Natural killer cell treated with Interleukin-12 subunit alpha and Interleukin-12 subunit beta and Interleukin-15 and Interleukin-18, amount 100 ng/mL, for 72 hours (primary cell): ENCODE measurements at places on chromosomes 3 and 15. TPM values are rescaled to one million over a fixed set of nuclear protein-coding genes. Genes with fewer than 3 reads are reported as not detected.

Gene CHRFAM7A
- total RNA-seq, result 4.8 TPM

Gene PTX3
- total RNA-seq, result not detected

Gene VGLL3
- not detected for total RNA-seq

Gene NME9
- not detected for total RNA-seq

Gene SERPINI2
- not detected for total RNA-seq

Gene GP5
- total RNA-seq, result not detected

Gene MYL3
- not detected for total RNA-seq

Gene MED12L
- total RNA-seq, result 2.8 TPM

Gene DIS3L
- 20.5 TPM for total RNA-seq

Gene PRTG
- total RNA-seq, result not detected

Gene PLSCR5
- total RNA-seq, result not detected

GRCh38 chr3:56775445-56775837 is 26.3 kb downstream of the ARHGEF3 start:
- peaks cover 27% of the 10 kb centered on the region for H3K36me3 ChIP-seq
- peaks cover 78% of the 10 kb centered on the region for H3K4me1 ChIP-seq
- no peaks in the 10 kb centered on the region for H3K27me3 ChIP-seq
- no peak for DNase-seq

- H3K4me1 ChIP-seq, result peaks cover 6% of the 10 kb centered on the region
- DNase-seq, result no peak
- H3K4me3 ChIP-seq, result no peak overlapping the region
- no peak overlapping the region for H3K27ac ChIP-seq
- no peaks in the 10 kb centered on the region for H3K36me3 ChIP-seq
Measured at GRCh38 chr15:63402498-63403253, 21.0 kb upstream of the CA12 start.

DNA sequence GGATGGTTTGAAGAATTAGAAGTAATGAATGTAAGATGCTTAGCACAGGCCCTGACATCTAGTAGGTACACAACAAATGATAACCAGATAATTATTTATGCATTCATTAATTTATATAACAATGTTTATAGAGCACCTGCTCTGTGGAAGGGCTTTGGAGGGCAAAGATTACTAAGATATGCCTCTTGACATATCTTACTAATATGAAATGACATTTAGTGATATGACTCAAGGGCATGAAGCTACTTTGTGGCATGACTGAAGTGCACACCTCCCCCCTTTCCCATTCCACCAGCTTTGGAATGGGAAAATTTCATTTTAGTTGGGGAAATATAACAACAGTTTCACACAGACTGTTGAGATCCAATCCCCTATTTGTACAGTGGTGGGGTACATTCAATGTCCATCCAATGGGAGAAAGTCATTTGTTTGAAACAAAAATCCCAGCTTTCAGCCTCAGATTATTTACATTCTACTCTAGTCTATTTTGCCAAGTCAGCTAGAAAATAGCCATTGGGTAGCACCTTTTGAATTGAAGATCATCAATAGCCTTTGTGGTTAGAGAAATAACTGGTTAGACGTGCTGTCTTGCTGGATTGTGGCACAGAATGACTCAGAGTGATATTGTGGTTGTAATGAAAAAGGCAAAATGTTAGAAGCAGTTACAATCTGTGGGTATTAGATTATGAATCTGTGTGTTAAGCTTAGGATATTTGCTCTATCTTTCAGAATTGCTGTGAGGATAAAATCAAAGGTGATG is 72.9 kb downstream of the MOBP start:
- H3K27ac ChIP-seq, result no peak overlapping the region
- H3K4me3 ChIP-seq, result no peak overlapping the region
- H3K4me1 ChIP-seq, result no peaks in the 10 kb centered on the region
- H3K27me3 ChIP-seq, result peaks cover 7% of the 10 kb centered on the region
- H3K36me3 ChIP-seq, result no peaks in the 10 kb centered on the region

DNA sequence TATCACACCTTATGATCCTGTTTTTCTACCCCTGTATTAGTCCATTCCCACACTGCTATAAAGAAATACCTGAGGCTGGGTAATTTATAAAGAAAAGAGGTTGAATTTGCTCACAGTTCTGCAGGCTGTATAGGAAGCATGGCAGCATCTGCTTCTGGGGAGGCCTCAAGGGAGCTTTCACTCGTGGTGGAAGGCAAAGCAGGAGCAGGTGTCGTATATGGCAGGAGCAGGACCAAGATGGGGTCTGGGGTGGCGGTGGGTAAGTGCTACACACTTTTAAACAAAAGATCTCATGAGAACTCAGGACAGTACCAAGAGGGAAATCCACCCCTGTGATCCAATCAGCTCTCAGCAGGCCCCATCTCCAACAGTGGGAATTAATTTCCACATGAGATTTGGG is 15.4 kb upstream of the SCAP start:
- no peak overlapping the region for H3K27ac ChIP-seq
- no peaks in the 10 kb centered on the region for H3K4me1 ChIP-seq
- no peaks in the 10 kb centered on the region for H3K36me3 ChIP-seq
- no peaks in the 10 kb centered on the region for H3K27me3 ChIP-seq
- H3K4me3 ChIP-seq, result no peak overlapping the region

DNA sequence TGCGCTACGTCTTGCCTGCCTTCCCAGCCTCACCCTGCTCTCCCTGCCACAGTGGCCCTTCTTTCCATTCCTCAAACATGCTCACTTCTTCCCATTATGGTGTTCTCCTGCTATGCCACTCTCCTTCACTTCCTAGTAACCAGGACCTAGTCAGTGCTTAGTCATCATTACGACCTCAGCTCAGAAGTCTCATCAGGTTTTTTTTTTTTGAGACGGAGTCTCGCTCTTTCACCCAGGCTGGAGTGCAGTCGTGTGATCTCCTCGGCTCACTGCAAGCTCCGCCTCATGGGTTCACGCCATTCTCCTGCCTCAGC is 149.5 kb downstream of the GREM1 start:
- no peaks in the 10 kb centered on the region for H3K36me3 ChIP-seq
- H3K27me3 ChIP-seq, result no peaks in the 10 kb centered on the region
- H3K4me1 ChIP-seq, result no peaks in the 10 kb centered on the region
- H3K4me3 ChIP-seq, result no peak overlapping the region

DNA sequence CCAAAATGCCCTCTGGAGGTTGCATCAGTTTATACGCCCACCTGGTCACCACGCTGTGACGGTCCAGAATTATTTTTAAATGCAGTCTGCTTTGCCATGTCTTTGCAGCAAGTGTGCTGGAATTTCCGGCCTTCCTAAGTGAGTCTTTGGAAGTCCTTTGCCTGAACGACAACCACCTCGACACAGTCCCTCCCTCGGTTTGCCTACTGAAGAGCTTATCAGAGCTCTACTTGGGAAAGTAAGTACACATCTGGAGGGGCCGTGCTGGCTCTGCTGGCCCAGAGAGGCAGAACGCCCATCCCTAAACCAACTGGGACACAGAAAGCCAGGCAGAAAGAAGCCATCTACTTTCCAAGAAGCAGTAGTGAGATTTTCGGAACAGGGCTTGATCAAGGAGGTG is 101.8 kb downstream of the LRRK1 start:
- peak; percentile 23 for DNase-seq
- H3K4me1 ChIP-seq, result no peaks in the 10 kb centered on the region
- H3K4me3 ChIP-seq, result no peak overlapping the region
- no peaks in the 10 kb centered on the region for H3K36me3 ChIP-seq
- H3K27ac ChIP-seq, result no peak overlapping the region
- peaks cover 2% of the 10 kb centered on the region for H3K27me3 ChIP-seq

DNA sequence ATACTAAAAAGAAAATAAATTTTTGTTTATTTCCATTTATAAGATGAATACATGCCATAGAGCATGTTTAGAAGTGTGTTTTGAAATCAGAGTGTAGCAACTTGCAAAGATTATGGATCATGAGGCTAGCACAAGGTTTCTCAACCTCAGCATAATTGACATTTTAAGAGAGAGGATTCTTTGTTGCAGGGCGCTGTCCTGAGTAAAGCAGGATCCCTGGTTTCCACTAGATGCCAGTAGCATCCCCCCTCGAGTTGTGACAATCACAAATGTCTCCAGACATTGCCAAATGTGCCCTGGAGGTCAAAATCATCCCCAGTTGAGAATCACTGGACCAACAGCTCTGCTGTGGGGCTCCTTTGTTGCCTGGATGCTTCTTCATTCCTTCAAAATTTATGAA is 128.5 kb upstream of the RBMS3 start:
- no peak overlapping the region for H3K27ac ChIP-seq
- no peak for DNase-seq
- no peaks in the 10 kb centered on the region for H3K27me3 ChIP-seq
- no peaks in the 10 kb centered on the region for H3K4me1 ChIP-seq
- H3K36me3 ChIP-seq, result no peaks in the 10 kb centered on the region

GRCh38 chr15:32698773-32699390 is 18.9 kb upstream of the GREM1 start:
- peaks cover 13% of the 10 kb centered on the region for H3K27me3 ChIP-seq
- H3K4me3 ChIP-seq, result no peak overlapping the region
- no peaks in the 10 kb centered on the region for H3K4me1 ChIP-seq

GRCh38 chr3:37742574-37743212 is 119.0 kb upstream of the CTDSPL start:
- no peak for DNase-seq
- H3K27me3 ChIP-seq, result peaks cover 13% of the 10 kb centered on the region
- H3K4me1 ChIP-seq, result no peaks in the 10 kb centered on the region

- no peaks in the 10 kb centered on the region for H3K4me1 ChIP-seq
- no peak overlapping the region for H3K4me3 ChIP-seq
- H3K36me3 ChIP-seq, result no peaks in the 10 kb centered on the region
- no peaks in the 10 kb centered on the region for H3K27me3 ChIP-seq
Measured at GRCh38 chr3:77147836-77148578, 108.1 kb downstream of the ROBO2 start.

- DNase-seq, result peak; percentile 86
- no peaks in the 10 kb centered on the region for H3K36me3 ChIP-seq
- peaks cover 15% of the 10 kb centered on the region for H3K4me1 ChIP-seq
- H3K27me3 ChIP-seq, result peaks cover 14% of the 10 kb centered on the region
- H3K4me3 ChIP-seq, result peak within 1 kb of the TSS; percentile 77
Measured at GRCh38 chr15:78565097-78565950, at the start of gene CHRNA5. CHRNA5 (plus strand) TSS chr15:78565520; CDS start chr15:78565720, 200 bp downstream.

DNA sequence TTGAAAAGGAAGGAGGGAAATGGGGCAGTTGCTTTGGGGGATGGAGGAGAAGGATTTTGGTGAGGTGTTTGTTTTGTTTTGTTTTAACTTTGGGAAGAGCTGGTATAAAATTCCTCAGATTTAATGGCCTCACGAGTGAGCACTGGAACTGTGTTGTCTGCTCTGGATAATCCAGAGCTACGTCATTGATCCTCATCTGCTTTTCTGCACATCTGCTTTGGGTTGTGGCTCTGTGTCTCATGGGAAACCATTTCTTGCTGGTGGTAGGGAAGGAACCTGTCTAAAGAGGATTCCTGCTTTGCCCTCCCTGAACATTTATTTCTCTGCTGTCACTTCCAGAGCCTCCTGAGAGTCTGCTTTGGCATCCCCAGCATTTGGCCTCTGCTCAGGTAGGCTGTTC is 3.1 kb downstream of the SNRK start:
- H3K4me3 ChIP-seq, result peak overlapping the region; percentile 96
- peaks cover 10% of the 10 kb centered on the region for H3K36me3 ChIP-seq
- H3K4me1 ChIP-seq, result peaks cover 54% of the 10 kb centered on the region
- peak overlapping the region; percentile 95 for H3K27ac ChIP-seq
- no peaks in the 10 kb centered on the region for H3K27me3 ChIP-seq

- H3K4me3 ChIP-seq, result no peak within 1 kb of the TSS
- H3K4me1 ChIP-seq, result peaks cover 17% of the 10 kb centered on the region
- no peaks in the 10 kb centered on the region for H3K27me3 ChIP-seq
- no peaks in the 10 kb centered on the region for H3K36me3 ChIP-seq
- no peak within 1 kb of the TSS for H3K27ac ChIP-seq
Measured at GRCh38 chr3:119660474-119661440, at the start of gene POPDC2. POPDC2 (minus strand) TSS chr3:119660589; CDS start chr3:119660423, 166 bp downstream.

DNA sequence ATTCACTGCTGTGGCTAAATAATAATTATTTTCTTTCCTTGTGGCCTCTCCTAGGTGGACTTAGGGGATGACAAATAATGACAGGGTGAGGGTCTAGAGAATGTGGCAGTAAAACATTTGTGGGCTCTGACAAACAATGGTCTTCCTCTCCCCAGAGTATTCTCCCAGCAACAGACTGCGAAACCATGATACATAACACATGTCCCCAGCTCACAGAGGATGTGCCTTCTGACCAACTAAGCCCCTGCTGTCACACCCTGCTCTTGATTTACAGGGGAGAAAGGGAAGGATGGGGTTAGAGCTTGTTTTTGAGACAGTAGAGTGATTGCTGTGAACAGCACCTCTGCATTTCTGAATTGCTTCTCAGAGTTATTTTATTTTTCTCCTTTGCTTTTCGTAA is 116.6 kb upstream of the CTDSPL start:
- peaks cover 18% of the 10 kb centered on the region for H3K27me3 ChIP-seq
- H3K4me3 ChIP-seq, result no peak overlapping the region
- H3K36me3 ChIP-seq, result no peaks in the 10 kb centered on the region
- no peaks in the 10 kb centered on the region for H3K4me1 ChIP-seq

- peaks cover 55% of the 10 kb centered on the region for H3K4me1 ChIP-seq
- H3K36me3 ChIP-seq, result no peaks in the 10 kb centered on the region
- H3K4me3 ChIP-seq, result peak overlapping the region; percentile 78
- no peak for DNase-seq
Measured at GRCh38 chr3:71456826-71457225, 126.7 kb downstream of the FOXP1 start.

- H3K36me3 ChIP-seq, result no peaks in the 10 kb centered on the region
- no peak for DNase-seq
- no peak overlapping the region for H3K4me3 ChIP-seq
- peaks cover 17% of the 10 kb centered on the region for H3K27me3 ChIP-seq
Measured at GRCh38 chr15:57795261-57795660, 88.7 kb downstream of the POLR2M start.

GRCh38 chr3:49462222-49462621 is 7.8 kb upstream of the DAG1 start:
- H3K27me3 ChIP-seq, result no peaks in the 10 kb centered on the region
- H3K36me3 ChIP-seq, result no peaks in the 10 kb centered on the region
- no peak for DNase-seq
- no peak overlapping the region for H3K27ac ChIP-seq
- no peaks in the 10 kb centered on the region for H3K4me1 ChIP-seq

- H3K27me3 ChIP-seq, result peaks cover 12% of the 10 kb centered on the region
- H3K4me3 ChIP-seq, result no peak overlapping the region
- DNase-seq, result no peak
- H3K36me3 ChIP-seq, result no peaks in the 10 kb centered on the region
- H3K4me1 ChIP-seq, result no peaks in the 10 kb centered on the region
Measured at GRCh38 chr15:62895905-62896316, 146.6 kb upstream of the TPM1 start.

GRCh38 chr15:76155731-76156130 is 95.9 kb downstream of the TMEM266 start:
- DNase-seq, result no peak
- H3K4me1 ChIP-seq, result peaks cover 19% of the 10 kb centered on the region
- no peaks in the 10 kb centered on the region for H3K27me3 ChIP-seq
- no peaks in the 10 kb centered on the region for H3K36me3 ChIP-seq
